ENCODE measurements at places on chromosomes 2 and 18.

GRCh38 chr2:227462462-227462951 is 9.4 kb upstream of the AGFG1 start:
- DNase-seq, result no peak

- DNase-seq, result no peak
These were observed 2.6 kb downstream of the SLC14A1 start for GRCh38 chr18:45726603-45727002.

- DNase-seq, result no peak
These were observed 558.2 kb upstream of the TNP1 start for GRCh38 chr2:217418090-217418489.

DNA sequence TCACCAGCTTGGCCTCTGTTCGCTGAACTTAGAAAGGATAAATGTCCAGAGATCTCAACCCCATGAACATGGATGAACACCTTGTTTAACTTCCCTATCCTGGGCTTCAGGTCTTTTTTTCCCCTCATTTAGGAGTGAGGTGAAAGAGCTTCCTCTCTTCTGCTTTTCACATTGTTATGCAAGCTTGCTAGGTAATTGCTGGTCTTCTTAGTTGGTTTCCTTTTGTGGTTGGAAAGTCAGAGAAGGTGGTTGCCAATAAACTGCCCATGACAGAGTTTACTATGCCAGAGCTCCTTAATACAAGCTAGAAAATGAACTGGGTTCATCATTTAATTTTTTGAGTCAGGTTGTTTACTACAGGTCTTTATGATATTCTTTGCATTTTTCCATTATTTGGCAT is 16.6 kb downstream of the SLC9A4 start:
- DNase-seq, result no peak

GRCh38 chr2:167843217-167843616 is 404.2 kb downstream of the STK39 start:
- no peak for DNase-seq

DNA sequence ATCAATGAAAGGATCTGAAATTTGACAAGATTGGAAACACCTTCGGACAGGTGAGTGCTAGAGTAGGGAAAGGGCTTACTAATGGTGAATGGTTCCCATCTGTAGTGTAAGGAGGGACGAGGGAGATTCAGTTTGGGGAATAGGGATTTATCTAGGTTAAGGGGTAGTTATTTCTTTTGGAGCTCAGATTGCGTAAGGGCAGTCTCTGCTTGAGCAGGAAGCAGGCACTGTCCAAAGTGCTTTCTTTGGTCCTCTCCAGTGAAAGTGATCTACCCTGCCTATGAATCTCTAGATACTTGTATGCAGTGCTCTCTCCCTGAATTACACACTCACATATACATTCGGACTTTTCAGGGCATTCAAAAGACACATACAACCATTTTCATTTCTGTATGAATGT is 272.9 kb upstream of the FIGN start:
- DNase-seq, result no peak

DNA sequence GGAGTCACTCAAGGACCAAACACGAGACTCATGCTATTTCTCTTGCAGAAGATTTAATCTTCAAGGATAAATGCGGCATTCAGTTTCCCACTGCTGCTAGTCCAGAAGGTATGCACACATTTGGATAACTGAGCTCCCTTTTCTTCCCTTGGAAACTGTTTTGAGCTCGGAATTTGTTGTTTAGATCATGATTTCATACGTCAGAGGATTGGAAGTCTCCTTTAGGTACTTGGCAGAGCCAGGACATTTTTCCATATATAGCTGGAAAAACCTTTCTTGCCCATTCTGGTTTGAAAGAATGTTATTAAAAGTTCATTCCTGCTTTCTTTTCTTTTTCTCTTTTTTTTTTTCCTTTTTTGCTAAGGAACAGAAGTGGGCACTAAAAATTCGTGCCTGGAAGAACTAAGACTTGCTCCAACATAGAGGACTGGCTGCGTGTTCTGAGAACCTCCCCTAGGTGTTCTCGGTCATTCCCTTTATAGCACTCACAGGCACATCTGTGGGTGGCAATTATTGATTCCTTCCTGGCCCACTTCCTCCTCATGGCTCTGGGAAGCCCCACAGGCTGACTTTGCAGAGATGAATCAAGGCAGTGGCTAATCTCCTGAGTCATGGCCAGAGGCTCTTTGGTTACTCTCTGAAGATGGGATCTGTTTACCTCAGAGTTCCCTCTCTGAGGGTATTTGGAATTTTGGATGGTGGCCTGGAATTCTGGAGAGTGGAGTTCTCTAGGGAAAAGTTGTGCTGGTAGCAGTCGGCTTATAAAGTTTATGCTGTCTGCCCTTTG is 104.8 kb downstream of the PLCL1 start:
- no peak for DNase-seq

DNA sequence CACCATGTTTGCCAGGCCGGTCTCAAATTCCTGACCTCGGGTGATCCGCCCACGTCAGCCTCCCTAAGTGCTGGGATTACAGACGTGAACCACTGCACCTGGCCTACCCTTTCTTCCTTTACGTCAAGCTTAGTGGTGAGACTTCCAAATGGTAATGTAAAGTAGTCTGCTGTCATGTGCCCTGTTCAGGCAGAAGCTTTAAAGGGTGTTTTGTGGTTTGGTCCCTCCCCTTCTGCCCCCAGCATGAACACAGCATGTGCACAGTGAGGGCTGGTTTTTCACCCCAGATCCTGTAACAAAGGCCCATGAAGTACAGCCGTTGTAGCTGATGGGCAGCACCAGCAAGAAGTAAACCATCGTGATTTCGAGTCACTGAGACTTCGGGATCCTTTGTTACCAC is 2.7 kb upstream of the DTYMK start:
- DNase-seq, result no peak

DNA sequence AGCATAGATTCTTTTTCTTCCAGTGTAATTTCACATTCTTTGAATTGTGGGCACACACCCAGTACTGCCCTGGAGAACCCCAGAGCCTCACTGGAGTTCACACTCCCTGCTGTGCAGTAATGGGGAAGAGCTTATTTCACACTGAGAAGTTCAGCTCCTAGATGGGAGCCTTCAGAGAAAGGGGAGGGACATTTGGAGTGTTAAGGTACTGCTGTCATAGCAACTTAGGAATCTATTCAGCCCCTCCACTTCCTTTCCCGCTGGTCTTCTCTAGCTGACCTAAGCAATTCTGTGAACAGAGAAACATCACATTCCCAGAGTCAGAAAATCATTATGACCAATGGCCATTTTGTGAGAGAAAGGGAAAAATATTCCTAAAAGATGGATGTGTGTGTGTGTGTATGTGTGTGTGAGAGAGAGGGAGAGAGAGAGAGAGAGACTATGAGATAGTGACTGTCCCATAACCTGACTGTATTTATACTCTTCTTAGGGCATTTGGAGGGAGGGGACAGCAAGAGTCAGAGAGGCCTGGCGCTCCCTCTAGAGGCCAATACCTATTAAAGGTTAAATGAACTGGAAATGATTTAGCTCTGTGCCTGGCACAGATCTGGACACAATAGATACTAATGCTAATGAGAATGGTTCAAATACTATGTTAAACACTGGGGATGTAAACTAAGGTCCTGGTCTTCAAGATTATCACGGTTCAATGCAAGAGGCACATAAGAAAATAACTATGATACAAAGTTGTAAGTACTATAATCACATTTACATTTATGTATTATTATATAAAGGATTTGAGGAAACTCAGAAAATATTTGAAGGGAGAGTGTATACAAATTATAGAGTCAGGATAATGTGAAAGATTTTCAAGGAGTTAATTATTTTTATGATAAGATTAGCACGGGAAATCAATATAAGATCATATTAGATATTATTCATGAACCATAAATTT is 41.5 kb upstream of the RPE start:
- no peak for DNase-seq

DNA sequence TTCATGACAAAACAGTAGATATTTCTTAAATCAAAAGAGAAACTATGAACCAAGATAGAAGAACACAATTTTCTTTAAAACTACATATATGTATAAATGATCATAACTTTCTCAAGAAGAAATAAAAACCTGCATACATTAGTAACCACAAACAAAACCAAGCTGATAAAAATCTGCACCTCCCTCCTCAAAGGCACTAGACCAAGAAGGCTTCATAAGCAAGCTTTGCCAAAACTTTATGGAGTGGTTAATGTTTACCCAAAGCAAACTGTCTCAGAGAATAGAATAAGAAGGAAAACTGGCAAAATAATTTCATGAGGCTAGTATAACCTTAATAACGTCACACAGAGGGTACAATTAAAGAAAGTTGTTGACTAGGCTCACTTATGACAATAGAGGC is 138.3 kb downstream of the ZBTB7C start:
- no peak for DNase-seq

DNA sequence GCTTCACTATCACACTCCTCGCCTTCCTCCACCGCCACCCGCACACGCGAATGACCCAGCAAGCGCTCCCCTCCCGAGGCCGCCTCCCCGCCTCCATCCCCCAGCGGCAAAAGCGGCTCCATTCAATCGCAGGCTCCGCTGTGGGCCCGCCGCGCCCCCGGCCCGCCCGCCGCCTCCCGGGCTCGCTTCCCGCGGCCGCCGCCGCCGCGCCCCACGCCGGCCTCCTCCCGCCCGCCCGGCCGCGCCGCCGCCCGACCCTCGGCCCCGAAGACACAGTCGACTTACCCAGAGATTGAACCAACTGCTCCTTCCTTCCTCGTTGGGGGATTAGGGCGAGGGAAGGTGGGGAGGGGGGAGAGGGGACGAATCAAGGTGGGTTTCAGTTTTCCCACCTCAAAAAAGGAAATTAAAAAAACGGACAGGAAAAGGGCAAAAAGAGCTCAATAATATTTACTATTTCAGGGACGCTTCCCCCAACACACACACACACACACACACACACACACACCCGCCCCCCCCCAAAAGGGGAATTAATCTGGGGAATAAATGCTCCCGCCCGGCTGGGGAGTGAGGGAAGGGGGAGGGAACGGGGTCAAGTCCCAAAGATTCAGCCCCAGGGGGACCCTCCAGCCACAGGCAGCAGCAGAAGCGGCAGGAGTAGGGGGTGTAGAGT is 743 bp downstream of the XPO1 start:
- no peak for DNase-seq

GRCh38 chr2:25262288-25262687 is 79.4 kb downstream of the DNMT3A start:
- no peak for DNase-seq

DNA sequence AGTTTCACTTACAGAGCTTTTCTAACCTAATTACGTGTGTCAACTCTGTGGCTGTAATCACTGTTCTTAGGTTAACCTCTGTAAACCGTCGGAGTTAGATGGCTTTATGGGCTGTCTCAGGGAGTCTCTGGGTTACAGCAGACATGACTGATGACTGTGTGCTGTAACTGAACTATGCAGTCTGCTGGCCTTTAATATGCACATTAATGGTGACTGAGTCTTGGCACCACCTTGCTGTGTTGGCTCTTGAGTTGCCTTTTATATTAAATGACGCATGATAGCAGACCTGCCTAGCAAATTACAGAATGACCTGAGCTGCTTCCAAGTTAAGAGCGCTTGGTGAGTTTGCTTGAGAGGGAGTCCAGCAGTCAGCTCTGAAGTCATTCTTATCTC is 90.1 kb downstream of the ACKR3 start:
- DNase-seq, result no peak

GRCh38 chr18:55386545-55386944 is 201.4 kb downstream of the TCF4 start:
- no peak for DNase-seq

DNA sequence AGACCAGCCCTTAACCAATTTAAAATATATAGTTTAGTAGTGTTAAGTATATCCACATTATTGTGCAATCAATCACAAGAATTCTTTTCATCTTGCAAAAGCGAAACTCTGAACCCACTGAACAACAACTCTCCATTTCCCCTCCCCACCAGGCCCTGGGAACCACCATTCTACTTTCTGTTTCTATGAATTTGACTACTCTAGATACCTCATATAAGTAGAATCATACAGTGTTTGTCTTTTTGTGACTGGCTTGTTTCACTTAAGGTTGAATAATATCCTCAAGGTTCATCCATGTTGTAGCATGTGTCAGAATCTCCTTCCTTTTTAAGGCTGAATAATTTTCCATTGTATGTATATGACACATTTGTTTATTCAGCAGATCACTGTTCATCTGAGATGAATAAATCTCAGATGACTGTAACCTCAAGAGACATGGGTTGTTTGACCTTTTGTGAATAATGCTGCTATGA is 8.1 kb upstream of the SOS1 start:
- peak; percentile 52 for DNase-seq

DNA sequence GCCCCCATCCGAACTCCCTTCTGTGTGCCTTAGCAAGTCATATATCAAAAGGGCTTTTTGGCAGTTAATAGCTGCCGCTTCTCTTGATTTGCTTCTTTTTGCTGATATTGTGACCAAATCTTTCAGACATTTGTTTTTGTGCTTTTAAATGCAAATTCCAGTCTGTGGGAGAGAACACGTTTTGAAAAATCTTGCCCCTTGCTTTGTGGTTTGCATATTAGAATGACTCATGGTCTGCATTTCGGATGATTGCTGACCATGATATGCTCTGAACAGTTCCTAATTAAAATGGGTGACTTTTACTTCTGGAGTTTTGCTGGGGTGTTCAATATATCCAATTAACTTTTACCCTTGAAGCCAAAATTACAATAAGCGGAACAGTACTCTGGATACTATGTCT is 58.2 kb upstream of the ST6GAL2 start:
- DNase-seq, result no peak

DNA sequence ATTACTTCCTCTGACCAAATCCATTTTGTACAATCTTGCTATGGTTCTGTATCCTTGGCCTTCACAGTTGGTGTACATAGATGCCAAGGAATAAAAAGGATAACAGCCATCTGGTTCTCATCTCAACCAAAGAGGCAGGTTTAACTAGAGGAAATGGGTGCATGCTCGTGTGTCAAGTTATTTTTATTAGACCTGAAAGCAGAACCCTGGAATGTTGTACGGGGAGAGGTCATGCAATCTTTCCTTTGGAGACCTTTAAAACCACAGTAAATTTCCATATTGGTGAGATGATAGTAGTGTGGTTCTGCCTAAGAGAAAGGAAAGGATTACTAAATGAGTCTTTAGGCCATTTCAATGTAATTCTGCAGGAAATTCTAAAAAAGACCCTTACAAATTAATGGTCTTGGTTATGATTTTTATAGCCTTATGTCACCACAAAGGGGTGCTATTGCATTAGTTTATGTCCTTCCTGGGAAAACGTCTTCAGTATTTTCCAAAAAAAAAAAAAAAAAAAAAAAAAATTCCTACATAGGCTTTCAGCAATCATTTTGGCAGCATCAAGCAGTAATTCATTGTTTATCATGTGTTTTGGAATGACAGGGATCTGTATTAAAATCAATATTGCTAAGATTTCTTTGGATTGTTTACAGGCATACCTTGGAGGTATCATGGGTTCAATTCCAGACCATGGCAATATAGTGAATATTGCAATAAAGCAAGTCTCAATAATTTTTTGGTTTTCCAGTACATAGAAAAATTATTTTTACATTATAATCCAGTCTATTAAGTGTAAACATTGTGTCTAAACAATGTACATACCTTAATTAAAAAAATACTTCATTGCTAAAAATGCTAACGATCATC is 270.8 kb downstream of the NYAP2 start:
- DNase-seq, result no peak

DNA sequence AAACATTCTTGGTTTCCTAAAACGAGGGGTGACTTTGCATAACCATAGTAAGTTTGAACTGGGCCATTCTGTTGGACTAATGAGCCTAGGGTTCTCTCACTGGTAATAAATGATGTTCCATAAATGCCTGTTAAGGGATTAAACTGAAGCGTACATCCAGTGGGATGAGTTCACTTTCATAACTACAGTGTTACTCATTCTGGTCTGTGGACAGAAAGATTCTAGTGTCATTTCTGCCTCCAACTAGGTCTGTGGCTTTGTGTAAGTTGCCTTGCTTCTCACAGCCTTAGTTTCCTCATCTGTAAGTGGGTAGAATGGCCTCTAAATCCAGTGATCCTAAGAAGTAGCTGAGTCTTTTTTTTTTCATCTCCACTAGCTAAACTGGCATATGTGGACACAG is 1860.6 kb upstream of the PIK3C3 start:
- no peak for DNase-seq

Measured in activated CD4-positive, CD25-positive, alpha-beta regulatory T cell treated with anti-CD3 and anti-CD28 coated beads, Interleukin-2, amount 50 U/mL, for 16 hours (primary cell).